ENCODE measurements at places on chromosomes 4 and X.

DNA sequence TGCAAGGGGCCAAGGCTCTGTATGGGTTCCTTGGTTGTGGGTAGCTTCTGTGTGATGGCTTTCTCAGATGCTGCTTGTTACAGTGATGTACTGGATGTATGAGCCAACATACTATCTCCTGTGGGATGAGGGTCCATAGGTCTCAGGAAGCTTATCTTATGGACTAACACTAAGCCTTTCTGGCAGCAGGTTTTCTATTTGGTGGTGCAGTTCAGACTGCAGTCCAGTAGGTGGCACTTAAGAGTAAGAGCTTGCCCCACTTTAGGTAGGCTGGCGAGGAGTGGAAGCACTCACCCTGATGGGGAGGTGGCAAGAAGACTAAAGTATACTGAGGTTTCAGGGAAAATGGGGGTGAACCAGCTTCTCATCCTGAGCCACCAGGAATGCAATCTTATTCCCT is 306.7 kb upstream of the MAOA start:
- DNase-seq = no peak

GRCh38 chr4:99945718-99946355 is 581 bp downstream of the DNAJB14 start:
- DNase-seq = peak; percentile 38

- no peak for DNase-seq
Observed at GRCh38 chr4:13525606-13526281, 18.6 kb downstream of the NKX3-2 start.

- DNase-seq = no peak
Observed at GRCh38 chrX:78357342-78358055, 30.1 kb upstream of the CYSLTR1 start.

DNA sequence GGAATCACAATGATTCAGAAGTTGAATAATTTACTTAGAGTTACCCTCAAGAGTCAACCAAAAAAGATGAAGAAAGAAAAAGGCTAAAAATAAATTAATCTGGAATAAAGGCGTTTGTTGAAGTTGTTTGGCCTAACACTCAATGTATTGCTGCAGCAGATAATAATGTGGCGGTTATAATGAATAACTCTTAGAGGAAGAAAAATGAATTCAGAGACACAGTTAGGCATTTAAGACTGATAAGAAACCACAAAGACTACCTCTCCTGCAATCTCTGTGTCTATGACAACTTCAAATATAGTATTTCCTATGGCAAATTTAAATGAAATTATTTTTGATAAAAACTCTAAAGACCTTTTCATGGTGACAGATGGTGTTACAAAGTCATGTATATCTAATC is 1369.1 kb upstream of the AGA start:
- DNase-seq = no peak

DNA sequence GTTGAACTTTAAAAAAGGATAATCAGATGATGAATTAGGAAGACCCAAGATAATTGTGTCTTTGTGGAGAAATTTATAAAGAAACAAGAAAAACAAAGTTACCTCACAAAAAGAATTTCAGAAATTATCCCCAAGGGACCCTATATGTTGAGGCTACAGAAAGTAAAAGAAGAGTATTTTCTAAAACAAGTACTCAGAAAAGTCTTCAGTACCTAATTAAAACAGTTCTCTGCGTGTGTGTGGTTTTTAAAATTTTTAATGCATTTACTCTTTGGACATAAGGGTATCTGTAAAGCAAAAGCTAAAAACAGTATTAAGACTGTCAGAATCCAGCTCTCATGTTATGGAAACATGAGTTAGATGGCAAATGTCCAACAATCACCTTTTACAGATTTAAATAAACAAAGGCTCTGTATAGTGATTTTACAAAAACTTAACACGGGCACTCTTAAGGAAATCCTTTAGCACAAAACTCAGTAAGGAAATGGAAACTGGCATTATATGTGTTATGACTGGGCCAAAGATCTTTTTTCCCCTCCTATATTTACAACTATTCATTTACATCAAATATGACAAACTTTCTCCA is 187.5 kb downstream of the NSUN7 start:
- no peak for DNase-seq

- DNase-seq = no peak
Observed at GRCh38 chrX:154046031-154046781, 26.5 kb upstream of the IRAK1 start.

GRCh38 chr4:151329217-151330007 is 4.0 kb upstream of the SH3D19 start:
- DNase-seq = no peak

DNA sequence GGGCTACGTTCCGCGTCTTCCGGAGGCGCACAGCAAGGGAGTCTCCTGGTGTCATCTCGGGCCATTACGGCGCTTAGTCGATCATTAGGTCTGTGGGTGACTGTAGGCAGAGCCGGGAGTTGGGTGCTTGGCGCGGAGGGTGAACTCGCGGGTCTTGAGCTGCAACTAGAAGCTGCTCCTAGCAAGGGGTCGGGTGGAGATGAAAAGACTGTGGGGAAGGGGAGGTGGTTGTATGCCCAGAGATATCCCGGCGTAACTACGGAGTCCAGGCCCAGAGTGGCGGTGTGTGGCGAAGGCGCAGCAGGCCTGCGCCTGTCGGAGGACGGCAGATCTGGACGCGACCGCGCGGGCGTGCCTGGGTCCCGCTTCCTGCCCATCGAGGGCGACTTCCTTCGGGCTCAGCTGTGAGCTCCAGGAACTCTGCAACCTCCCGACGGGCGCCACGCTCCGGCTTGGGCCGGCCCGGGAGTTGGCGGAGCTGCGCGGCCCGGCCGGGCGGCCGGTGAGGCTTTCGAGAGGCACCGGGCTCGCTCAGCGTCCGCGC is 2.7 kb upstream of the NKX3-2 start:
- DNase-seq = no peak

- DNase-seq = no peak
Observed at GRCh38 chrX:21721195-21721594, 36.7 kb downstream of the SMPX start.

- peak; percentile 57 for DNase-seq
Observed at GRCh38 chrX:51743179-51743957, at the start of gene GSPT2. TSS of gene GSPT2 (plus strand) at chrX:51743442. CDS start at chrX:51743627, 185 bp downstream.

DNA sequence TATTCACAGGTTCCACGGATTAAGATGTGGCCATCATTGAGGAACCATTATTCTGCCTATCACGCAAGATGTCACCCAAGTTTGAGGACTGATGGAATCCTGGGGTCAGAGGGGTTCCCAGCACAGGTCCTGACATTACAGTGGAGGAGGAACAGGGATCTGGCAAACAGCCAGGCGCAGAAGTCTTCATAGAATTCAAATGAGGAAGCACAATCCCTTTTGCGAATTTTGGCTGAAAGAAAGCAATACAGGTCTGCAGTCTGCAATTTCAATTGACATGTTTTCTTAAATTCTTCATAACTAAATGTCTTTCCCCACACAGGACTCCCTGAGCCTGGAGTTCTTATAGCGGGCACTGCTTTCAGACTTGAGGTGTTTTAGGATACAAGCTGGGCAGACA is 14.5 kb downstream of the DOCK11 start:
- DNase-seq = no peak

GRCh38 chr4:126489826-126490463 is 1142.8 kb upstream of the INTU start:
- DNase-seq = no peak

DNA sequence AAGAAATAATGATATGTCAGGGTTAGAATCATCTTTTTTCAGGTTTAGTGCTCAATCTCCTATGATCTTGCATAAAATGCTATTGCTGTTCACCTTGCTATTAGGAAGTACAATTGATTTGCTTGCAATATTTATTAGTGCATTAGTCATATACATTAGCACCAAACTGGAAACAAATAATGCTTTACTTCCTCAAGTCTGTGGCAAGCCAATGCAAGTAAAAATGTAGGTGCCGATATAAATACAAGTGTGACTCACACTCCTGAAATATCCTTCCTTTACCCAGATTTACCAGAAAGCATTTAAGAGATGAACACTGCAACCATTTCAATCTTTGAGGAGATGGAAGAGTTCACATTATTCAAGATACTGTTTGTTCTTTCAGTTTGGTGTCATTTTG is 1487.7 kb upstream of the ADGRL3 start:
- no peak for DNase-seq

- no peak for DNase-seq
Observed at GRCh38 chrX:21645431-21645830, 12.7 kb downstream of the KLHL34 start.

DNA sequence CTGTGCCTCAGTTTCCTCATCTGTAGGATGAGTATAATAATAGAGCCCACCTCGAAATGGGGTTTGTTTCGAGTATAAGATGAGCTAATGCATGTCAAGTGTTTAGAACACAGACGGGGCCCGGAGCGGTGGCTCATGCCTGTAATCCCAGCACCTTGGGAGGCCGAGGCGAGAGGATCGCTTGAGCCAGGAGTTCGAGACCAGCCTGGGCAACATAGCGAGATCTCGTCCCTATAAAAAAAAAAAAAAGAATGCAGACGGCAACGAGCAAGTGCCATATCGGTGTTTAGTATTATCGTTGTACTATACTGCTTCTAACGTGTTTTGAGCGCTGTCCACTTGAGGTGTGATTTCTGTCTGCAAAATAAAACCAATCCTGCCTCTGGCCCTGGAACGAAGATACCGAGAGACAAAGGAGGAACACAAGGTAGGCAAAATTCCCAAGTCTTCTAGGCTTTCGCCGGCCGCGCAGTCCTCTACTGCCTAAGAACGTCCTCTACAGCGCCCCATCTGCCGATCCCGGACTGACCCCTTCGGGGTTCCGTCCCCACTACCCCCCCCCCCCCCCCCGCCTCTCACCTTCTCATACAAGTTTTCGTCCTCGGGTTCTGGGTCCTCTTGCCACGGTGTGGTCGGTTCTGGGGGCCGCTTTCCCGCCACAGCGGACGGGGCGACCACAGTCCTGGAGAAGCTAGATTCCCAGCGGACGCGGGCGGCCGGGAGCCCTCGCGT is 442 bp downstream of the NDUFB11 start:
- peak; percentile 66 for DNase-seq

- DNase-seq = peak; percentile 77
Observed at GRCh38 chr4:79015411-79015810, 76.2 kb upstream of the PAQR3 start.

DNA sequence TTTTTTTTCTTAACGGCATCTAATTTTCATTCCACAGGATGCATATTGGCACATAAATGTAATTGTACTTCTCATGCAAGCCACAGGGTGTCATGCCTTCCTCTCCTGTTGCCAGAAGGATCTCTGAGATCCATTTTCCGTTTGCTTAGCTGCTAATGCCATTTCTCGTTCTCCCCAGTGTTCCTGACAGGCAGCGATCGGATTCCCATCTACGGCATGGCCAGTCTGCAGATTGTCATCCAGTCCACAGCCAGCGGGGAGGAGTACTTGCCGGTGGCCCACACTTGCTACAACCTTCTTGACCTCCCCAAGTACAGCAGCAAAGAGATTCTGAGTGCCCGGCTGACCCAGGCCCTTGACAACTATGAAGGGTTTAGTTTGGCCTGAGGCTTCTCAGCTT is 8.9 kb upstream of the NAP1L5 start:
- DNase-seq = peak; percentile 80

GRCh38 chrX:33725535-33726210 is 406.4 kb downstream of the FAM47A start:
- DNase-seq = no peak

DNA sequence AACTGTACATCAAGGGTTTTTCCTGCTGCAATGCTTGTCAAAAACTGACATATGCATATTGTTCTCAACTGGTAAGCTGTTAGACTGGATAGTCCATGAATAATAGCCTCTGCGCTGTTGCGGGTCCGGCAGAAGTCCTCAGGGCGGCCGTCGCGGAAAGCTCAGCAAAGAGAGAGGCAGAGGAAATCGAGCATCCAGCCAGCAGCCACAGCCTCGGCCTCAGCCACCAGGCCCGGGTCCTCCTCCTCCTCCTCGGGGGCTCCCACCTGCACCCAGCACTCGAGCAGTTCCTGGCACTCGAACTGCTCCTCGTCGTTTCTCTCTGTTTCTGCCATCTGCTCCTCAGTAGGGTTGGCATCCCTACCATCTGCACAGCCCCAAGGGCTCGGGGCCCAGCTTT is 53.7 kb downstream of the UPRT start:
- DNase-seq = no peak

DNA sequence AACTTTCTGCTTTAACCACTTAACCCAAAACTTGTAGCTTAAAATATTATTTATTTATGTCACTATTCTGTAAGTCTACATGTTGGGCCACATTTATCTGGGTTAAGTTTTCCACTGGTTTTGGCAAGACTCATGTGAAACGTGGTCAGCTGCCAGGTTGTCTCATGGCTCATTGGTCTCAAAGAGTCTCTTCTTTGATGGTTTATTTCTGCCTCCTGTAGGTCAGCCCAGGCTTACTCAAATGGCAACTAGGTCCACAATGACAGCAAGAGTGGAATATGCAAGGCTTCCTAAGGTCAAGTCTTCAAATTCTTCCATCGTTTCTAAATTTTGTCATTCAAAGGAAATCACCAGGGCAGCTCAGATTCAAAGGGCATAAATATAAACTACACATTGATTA is 828.7 kb downstream of the PCDH7 start:
- no peak for DNase-seq

GRCh38 chr4:102423375-102423774 is 77.8 kb upstream of the NFKB1 start:
- no peak for DNase-seq

- no peak for DNase-seq
Observed at GRCh38 chr4:82491251-82491960, 61.0 kb downstream of the ENOPH1 start.

- DNase-seq = no peak
Observed at GRCh38 chr4:179678093-179678814, 2236.0 kb upstream of the AGA start.

GRCh38 chr4:188986271-188986689 is 847.0 kb downstream of the TRIML1 start:
- DNase-seq = no peak

- DNase-seq = no peak
Observed at GRCh38 chr4:99135541-99136162, 8.4 kb downstream of the ADH4 start.

DNA sequence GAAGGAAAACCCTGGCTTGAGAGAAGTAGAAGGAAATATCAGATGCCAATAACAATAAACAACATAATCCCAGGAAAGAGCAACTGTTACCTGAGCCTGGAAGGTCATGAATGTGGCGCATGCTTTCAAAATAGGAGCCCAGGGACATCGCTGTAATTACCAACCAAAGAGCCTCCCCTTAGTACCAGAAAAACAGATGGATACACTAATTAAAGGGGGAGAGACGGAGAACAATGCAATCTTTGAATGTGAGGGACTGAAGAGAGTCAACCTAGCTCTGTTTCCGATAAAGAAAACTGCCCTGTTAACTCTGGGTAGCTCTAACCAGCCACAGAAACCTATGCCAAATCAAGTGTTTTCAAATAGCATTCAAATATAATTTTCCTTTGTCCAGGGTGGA is 161.4 kb downstream of the ENOX2 start:
- DNase-seq = no peak

- DNase-seq = no peak
Observed at GRCh38 chr4:74790652-74791051, 3.7 kb downstream of the BTC start.

DNA sequence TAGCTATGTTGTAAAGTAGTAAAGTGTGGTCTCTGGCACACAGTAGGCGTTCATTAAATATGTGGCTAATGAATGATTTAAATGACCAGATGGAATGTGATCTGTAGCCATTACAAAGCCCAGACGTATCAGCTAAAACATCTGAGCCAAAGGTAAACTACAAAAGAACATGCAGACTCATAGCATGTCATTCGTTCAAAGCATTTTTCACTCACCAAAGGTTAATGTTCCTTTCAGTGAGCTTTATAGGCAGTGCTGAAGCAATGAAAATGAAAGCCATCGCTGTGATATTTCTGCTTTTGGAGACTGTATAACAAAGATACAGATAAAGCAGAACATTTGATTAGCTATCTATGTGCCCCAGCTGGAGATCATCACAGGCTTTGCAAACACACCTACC is 50.5 kb downstream of the F9 start:
- no peak for DNase-seq

GRCh38 chr4:137981277-137981676 is 260.9 kb downstream of the SLC7A11 start:
- DNase-seq = no peak
